ENCODE measurements at places on chromosomes 5 and 9.

GRCh38 chr5:118249386-118249785, 739.0 kb downstream of the DTWD2 start:
- DNase-seq = no peak

- DNase-seq = no peak
These were observed 79.6 kb downstream of the WNK2 start for GRCh38 chr9:93263334-93264229.

DNA sequence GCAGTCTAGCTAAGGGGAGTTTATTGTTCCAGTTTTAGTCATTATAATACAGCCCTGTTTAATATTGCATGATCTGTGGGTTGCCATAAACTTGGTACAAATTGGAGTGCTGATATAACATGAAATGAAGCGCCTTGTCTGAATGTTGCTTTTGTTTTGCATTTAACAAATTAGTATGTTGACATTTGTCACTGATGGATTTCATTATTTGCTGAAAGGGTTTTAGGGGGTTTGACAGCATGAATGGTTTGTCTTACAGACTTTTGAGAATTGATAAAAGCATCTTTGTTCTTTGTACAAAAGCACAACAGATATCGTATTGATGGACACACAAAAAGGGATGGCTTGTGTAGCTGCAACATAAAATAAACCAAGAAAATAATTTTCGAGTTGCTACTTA, 178.3 kb downstream of the AOPEP start:
- no peak for DNase-seq

- no peak for DNase-seq
These were observed 315.5 kb downstream of the FER start for GRCh38 chr5:109063223-109063622.

DNA sequence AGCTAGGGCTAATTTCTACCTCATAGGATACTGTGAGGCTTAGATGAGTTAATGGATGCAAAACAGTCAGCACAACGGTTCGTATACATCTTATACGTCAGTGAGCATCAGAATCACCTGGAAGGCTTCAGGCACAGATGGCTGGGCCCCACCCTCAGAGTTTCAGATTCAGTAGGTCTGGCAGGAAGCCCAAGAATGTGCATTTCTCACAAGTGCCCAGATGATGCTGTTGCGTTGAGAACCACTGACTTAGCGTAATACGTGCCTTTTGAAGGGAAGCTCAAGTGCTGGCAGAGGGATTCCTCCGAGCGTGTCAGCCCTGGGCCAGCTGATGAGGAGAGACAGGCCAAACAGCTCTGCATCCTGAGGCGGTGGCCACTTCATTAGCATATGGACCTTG, 117.1 kb upstream of the WWC1 start:
- no peak for DNase-seq

DNA sequence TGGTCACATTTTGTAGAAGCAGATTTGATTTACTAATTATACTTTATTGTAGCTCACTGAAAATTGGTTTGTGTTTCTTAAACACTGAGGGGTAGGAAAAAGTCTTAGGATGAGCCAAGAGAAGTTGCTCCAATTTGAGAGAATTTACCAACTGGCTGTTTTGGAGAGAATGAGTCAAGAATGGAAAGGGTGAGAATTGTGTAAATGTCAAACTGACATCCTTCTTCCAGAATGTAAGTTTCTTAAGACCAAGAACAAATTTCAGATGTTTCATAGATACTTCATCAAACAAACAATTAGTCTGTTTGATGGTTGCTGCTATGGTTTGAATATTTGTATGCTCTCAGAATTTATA, 106.2 kb upstream of the TXNDC8 start:
- DNase-seq = no peak

GRCh38 chr9:117707561-117707960, 3.4 kb downstream of the TLR4 start:
- no peak for DNase-seq

- peak; percentile 44 for DNase-seq
These were observed 13.7 kb downstream of the SYK start for GRCh38 chr9:90815183-90815943.

Measured in CD4-positive, alpha-beta T cell treated with Interleukin-4 for 1 hour (primary cell).